Stimulated activated CD8-positive, alpha-beta memory T cell treated with anti-CD3 and anti-CD28 coated beads, Interleukin-7, amount 100 ng/mL, for 1 hour (primary cell): ENCODE measurements at places on chromosomes 1 and 21.

GRCh38 chr1:94608852-94609530 is 67.4 kb upstream of the F3 start:
- no peak for DNase-seq

DNA sequence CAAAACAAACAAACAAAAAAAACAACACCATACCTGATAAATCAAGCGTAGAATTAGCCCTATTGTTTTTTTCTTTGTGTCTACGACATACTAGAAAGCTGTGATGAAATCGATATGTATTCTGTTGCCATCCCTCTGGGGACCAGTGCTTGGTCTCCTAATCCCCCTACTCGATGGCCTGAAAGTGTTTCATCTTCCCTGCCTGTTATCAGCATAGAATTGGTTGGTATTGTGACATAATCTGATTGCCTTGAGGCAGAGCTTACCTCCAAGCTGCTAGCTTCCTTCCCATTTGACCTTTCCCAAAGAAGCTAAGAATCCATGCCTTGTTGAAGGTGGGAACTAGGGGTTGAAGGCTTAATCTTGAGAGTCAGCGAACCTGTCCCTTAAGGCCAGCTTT is 40.7 kb upstream of the PIGV start:
- no peak for DNase-seq

DNA sequence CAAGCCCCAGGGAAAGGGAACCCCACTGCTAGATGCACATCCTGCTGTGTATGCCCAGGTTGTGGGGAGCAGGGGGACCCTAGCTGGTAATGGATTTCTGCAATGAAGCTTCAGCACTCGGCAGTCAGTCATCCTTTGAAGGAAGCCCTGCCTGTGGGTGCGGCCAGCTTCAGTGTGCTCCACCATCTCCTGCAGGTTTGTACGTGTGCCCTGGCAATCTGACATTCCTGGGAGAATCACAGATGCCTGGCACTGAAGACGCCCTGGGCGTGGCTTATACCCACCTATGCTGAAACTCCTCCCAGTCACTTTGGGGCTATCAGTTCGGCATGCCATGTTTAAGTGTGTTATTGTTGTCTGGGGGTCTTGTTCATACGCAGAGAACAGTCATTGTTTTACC is 6.8 kb downstream of the SPRR5 start:
- DNase-seq, result no peak

GRCh38 chr1:61872206-61872605 is 129.9 kb downstream of the PATJ start:
- no peak for DNase-seq

- no peak for DNase-seq
Observed at GRCh38 chr1:151948506-151948905, 39.2 kb upstream of the THEM4 start.

DNA sequence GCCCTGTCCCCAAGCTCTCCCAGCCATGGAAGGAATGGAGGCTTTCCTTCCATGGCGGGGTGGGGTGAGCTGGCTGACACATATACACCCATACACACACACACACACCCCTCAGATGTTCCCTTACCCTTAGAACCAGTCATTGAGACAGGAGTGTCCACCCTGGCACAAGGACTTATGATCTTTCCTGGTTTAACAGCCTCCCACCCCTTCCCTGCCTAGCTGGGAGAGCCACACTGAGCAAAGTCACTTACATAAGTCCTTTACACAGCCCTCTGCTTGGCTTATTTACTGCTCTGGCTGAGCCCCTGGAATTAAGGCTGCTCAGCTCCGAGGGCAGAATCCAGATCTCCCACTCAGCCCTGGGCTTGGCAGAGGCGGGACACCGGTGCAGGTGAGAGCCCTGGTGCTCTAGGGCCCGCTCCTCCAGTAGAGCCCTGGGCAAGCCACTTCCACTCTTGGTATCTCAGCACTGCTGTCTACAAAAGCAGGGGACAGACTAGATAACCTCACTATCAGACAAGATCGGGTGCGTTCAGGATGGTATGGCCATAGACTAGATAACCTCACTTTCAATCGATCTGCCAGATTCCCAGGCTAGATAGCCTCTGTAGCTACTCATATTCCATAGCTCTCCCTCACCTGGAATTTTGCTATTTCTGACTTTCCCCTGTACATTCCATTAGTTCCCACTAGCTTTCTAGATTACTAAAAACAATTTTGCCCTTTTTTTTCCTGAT is 16.7 kb downstream of the SLC6A9 start:
- no peak for DNase-seq

DNA sequence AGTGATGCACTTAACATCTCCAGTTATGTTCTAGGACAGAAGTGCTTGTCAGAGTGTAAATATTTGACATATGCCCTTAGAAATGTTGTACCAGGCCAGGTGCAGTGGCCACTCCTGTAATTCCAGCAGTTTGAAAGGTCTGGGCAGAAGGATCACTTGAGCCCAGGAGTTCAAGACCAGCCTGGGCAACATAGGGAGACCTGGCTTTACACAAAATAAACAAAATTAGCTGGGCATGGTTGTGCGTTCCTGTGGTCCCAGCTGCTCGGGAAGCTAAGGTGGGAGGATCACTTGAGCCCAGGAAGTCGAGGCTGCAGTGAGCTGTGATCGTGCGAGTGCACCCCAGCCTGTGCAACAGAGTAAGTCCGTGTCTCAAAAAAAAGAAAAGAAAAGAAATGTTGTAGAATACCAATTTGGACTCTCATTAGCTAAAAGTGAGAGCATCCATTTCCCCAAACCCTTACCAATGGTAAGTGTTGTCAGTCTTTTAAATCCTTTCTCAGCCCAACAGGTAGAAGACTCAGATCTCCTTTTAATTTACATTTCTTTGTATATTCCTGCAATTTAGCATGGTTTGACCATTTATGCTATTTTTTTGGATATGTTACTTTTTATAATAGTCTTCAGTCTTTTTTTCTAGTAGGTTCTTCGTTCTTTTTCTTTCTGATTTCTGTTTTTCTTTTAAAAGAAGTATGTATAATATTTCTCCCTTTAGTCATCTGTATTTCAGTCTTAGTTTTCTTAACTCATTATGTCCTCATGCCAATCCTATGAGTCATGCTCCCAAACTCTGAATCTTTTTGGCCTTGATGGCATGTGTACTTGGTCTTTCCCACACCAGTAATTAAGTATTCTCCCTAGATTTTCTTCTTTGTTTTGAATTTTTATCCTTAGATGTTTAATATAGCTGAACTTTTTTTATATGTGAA is 74.4 kb downstream of the CAMTA1 start:
- DNase-seq, result no peak

GRCh38 chr1:17009706-17010105 is 2.0 kb downstream of the ATP13A2 start:
- DNase-seq, result no peak

GRCh38 chr1:164803366-164803765 is 244.4 kb downstream of the PBX1 start:
- no peak for DNase-seq

DNA sequence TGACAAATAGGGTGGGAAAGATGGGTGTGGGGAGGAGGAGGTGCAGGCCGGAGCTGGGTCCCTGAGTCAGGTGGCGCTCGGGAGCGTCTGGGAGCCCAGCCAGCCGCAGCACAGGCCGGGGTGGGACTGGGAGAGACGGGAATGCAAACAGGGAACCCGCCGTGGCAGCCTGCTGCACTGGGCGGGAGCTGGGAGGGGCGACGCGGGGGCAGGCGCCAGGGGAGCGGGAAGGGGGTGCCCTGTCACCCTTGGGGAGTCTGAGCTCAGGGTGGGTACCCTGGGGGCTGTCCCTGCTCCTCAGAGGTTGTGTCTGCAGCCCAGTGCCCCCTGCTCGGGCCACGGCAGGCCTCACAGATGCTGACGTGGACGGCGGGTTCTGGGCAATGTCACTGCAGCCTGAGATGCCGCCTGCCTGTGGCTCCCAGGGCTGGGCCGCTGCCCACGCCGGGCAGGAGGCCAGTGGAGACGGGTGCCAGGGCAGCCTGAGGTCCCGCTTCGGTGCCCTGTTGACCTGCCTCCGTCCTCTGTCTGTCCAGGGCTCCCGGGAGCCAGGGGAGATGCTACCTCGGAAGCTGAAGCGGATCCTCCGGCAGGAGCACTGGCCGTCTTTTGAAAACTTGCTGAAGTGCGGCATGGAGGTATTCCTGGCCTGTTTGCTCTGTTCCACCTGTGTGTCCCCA is 16.6 kb upstream of the LRRC3 start:
- no peak for DNase-seq

- no peak for DNase-seq
Observed at GRCh38 chr1:70025846-70026245, 179.5 kb downstream of the LRRC40 start.

DNA sequence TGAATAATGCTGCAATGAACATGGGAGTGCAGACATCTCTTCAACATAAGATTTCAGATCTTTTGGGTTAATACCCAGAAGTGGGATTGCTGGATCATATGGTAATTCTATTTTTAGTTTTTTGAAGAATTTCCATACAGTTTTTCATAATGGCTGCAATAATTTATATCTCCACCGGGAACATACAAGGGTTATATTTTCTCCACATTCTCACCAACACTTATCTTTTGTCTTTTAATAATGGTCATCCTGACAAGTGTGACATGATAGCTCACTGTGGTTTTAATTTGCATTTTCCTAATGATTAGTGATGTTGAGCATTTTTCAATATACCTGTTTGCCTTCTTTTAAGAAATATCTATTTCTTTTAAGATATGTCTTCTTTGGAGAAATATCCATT is 44.5 kb upstream of the WARS2 start:
- DNase-seq, result no peak

DNA sequence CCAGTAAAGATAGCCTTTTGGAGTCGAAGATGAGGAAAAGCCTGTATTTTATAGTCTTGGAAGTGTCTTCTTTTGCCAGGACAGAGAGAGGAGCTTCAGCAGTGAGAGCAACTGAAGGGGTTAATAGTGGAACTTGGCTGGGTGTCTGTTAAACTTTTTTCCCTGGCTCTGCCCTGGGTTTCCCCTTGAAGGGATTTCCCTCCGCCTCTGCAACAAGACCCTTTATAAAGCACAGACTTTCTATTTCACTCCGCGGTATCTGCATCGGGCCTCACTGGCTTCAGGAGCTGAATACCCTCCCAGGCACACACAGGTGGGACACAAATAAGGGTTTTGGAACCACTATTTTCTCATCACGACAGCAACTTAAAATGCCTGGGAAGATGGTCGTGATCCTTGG is at the start of gene VCAM1:
Gene VCAM1 (plus strand): TSS at position 253 of the 400 bp plus-strand sequence. CDS start 119 bp downstream, at position 372.
- DNase-seq, result no peak

- DNase-seq, result no peak
Observed at GRCh38 chr1:156692925-156693847, 12.2 kb downstream of the CRABP2 start.

- no peak for DNase-seq
Observed at GRCh38 chr1:37930246-37931101, 16.4 kb downstream of the INPP5B start.

- no peak for DNase-seq
Observed at GRCh38 chr1:156673387-156674121, 3.7 kb downstream of the NES start.

DNA sequence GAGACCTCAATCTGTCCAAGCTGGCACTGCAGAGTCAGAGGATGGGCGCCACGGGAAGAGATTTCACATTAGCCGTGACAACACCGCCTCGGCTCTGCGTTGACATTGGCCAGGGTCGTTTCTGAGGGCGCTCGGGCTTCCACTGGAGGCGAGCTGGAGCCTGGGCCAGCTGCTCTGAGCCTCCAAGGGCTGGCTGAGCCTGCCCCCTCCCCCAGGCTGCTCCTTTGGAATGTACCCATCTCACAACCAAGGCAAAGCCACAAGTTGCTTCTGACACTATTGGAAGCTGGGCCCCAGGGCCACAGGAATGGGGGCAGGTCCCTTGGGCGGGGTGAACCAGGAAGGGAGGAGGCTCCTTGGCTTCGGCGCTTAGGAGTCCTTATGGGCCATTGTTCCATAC is 12.7 kb downstream of the GPR3 start:
- no peak for DNase-seq

DNA sequence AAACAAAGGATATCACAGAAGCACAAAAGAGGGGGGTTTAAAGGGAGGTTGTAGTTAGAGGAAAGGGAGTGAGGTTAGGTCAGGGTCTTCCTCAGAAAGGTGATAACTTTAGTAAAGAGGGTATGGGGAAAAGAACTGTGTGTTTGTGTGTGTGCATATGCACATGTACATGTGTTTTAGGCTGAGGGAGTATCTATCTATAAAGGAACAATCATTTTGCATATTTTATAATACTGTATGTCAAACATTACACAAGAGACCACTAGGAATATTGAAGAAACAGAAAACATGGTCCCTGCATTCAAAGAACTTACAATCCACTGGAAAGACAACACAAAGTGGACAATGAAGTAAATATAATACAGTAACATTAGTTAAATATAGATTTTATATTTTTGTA is 132.2 kb downstream of the ACBD6 start:
- no peak for DNase-seq

- no peak for DNase-seq
Observed at GRCh38 chr21:38352536-38353219, 95.9 kb downstream of the KCNJ15 start.

- DNase-seq, result no peak
Observed at GRCh38 chr1:185426848-185427247, 109.8 kb upstream of the IVNS1ABP start.

GRCh38 chr1:54118704-54119103 is 34.1 kb downstream of the CDCP2 start:
- no peak for DNase-seq

DNA sequence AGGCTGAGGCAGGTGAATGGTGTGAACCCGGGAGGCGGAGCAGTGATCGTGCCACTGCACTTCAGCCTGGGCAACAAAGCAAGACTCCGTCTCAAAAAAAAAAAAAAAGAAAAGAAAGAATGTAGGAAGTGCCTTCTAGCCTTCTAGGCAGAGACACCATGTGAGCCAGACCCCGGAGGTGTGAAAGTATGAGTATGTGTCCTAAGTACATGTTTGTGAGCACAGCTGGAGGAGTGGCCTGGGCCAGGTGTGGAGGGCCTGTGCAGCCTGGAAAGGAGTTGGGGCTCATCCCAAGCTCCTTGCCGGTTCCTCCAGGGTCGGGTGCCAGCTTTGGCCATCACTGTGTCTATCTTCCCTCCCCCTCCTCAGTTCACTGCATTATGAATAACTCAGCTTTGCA is 13.0 kb downstream of the SOX13 start:
- DNase-seq, result no peak

- DNase-seq, result no peak
Observed at GRCh38 chr1:160429702-160430535, 29.6 kb downstream of the VANGL2 start.

GRCh38 chr1:232271991-232272589 is 357.8 kb downstream of the SIPA1L2 start:
- DNase-seq, result no peak

DNA sequence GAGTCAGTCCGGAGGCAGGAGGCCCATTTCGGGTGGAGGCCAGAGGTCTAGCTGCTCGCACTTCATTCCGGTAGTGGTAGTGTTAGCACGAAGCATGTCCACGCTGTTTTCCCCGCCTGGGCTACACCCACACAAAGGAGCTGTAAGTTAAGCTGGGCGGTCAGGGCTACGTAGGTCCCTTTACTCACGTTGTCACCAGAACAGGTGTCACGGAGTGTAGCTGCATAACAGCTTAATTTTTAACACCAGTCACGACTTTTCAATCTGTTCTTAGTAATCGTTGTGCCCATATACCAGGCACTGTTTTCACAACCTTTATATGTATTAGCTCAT is 15.6 kb downstream of the HLX start:
- DNase-seq, result no peak
